Hepatic stellate cell (primary cell): ENCODE measurements at places on chromosomes 7 and 10.

- DNase-seq, result no peak
Observed at GRCh38 chr10:12466704-12467305, 117.5 kb downstream of the CAMK1D start.

DNA sequence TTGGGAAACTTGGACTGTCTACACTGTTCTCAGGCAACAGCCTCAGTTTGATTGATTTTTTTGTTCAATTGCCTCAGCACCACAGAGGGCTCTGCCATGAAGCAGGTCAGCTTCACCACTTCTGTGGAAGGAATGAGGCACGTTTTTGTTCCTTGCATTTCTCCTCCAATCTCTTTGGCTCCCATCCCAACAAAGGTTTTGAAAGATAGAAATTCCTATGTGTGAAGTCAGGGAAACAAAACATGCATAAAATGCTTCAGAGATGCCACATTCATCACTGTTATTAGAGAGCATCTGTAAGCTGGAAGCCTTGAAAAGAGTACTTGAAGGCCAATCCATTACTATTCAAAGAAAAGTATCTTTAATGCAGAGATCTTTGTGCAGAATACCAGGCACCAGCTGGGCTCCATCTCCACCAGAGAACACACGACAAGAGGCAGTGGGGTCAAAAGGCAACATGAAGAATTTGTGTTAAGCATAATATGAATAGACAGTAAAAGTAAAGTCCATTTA, 249.1 kb upstream of the LYZL1 start:
- peak; percentile 53 for DNase-seq

DNA sequence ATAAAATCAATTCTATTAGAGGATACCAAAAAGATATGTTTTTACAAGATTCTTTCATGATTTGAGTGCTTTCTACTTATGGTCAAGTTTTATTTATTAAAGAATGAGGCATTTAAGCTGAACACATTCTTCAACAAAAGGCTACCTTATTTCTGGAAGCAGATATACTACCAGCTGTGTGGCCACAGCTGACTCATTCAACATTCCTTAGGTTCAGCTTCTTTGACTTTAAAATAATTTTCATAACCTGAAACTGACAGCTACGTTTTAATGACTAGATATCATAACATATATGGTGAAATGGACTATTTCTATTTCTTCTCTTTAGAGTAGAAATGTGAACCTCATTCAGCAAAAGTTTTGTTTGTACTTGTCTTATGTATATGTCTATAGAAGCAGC, 414.2 kb upstream of the SEMA3C start:
- peak; percentile 24 for DNase-seq

DNA sequence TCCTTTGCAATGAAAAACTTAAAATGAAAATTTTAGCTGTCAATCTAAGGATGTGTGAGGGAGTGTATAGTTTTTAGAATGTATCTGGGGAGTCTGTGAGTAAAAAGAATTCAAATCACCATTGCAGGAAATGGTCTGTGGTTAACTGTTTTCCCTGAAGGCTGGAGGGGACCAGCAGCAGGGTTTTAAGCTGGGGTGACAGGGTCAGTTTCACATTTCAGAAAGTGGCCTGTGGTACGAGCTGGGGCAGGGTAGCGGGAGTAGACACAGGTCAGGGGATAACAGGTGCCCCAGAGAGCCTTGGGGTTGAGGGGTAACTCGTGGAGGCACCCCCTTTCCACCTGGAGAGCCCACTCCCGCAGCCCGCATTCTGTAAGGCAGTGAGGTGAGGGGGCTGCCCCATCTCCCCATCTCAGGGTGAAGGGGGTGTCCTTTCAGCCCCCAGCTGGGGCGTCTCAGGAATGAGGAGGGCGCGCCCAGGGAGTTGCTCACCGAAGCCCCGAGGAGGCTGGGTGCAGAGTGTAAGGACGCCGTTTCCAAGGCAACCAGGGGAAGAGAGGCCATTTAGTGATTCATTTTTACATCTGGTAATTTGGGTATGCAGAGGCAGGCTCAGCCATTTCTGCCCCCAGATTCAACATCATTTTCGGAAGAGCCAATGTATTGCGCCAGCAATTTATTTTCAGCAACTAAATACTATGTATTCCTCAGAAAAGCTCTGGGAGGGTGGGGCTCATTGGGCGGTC, 168.9 kb downstream of the SLIT1 start:
- DNase-seq, result peak; percentile 44

- peak; percentile 98 for DNase-seq
Observed at GRCh38 chr7:1536743-1537534, 6.4 kb downstream of the MAFK start.

GRCh38 chr10:47421057-47421952, 37.2 kb upstream of the ZNF488 start:
- DNase-seq, result peak; percentile 55
